Activated CD4-positive, alpha-beta memory T cell treated with anti-CD3 and anti-CD28 coated beads, Interleukin-2, amount 10 ng/mL, durations not matched to agents 7 days and 5 days (primary cell): ENCODE measurements at places on chromosomes 5 and 9.
A peak's percentile ranks its signal among the peaks of the same experiment; 100 is the strongest.

DNA sequence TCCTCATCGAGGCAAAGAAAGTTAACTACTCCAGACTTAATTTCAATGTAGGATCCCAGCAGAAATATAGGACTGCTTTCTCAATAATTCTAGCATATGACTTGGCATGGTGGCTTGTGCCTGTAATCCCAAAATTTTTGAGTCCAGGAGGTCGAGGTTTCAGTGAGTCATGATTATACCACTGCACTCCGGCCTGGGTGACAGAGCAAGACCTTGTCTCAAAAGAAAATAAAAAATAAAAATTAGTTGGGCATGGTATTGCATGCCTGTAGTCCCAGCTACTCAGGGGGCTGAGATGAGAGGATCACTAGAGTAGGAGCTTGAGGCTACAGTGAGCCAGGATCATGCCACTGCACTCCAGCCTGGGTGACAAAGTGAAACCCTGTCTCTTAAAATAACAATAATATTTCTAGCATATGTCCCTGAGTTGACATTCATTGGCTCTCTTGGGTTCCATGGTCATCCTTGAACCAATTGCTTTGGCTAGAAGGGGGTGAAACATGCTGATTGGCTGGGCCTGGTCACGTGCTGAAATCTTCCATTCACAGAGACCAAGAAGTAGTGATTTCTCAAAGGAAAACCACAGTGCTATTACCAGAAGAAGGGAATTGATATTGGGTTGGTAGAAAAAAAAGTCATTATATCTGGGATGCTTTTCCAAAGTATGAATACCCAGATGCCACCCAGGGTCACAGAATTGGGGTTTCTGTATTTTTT, 31.6 kb upstream of the GARNL3 start:
- DNase-seq, result no peak

GRCh38 chr5:179296150-179296821, 49.0 kb downstream of the ADAMTS2 start:
- DNase-seq, result no peak

- DNase-seq, result no peak
Measured at GRCh38 chr5:95883185-95884016, 60.9 kb upstream of the GLRX start.

DNA sequence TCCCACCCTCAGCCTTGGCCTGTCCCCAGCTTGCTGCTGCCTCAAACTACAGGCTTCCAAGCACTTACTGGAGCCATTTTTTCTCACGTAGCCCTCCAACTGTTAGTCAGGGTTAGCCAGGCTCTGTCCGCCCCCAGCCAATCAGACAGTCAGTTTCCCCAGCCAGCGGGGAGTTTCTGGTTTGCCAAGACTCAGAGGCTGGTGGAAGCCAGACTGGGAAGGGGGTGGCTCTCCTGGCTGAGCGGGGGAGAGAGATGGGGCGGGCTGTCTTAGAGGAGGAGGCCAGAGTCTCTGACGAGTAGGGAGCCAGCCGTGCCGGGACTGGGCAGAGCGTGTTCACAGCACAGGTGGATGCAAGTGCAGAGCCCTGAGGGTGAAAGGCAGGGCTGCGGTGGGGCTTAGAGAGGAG, 15.3 kb downstream of the PROP1 start:
- DNase-seq, result no peak

DNA sequence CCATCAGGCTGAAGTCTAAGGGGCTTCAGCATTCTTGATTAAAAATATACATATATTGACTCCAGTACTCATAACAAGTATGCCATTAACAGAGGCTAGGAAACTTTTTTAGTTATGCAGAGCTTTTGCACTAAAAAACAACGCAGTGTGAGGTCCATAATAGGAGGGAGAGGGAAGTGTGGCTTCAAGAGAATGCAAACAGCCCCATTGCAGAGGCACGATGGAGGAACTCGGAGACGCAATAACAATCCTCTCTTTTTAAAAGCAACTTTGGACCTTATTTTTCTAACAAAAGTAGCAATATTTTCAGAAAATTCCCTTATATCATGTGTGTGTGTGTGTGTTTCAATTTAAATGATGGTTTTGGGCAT, 150.0 kb upstream of the PTCH1 start:
- DNase-seq, result no peak

DNA sequence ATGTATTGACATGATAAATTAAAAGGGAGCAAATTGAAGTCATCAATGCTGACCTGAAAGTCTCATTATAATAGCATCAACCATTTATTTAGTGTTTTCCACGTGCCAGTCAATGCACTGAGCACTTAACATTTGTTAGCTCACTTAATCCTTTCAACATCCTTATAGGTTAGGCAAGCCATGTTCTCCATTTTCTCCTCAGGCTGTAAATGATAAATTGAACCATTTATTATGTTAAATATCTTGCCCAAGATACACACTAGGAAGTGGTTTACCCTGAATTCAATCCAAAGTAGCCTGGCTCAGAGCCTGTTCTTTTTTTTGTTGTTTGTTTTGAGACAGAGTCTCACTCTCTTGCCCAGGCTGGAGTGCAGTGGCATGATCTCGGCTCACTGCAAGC, 25.0 kb upstream of the SNX2 start:
- no peak for DNase-seq

- peak; percentile 92 for DNase-seq
Measured at GRCh38 chr9:91193658-91194391, 167.9 kb downstream of the AUH start.
